ENCODE measurements at places on chromosomes 3 and 15. TPM values are rescaled to one million over a fixed set of nuclear protein-coding genes. Genes with fewer than 3 reads are reported as not detected.

- DNase-seq: no peak
These were observed 183.2 kb downstream of the OXSM start for GRCh38 chr3:25973122-25973521.

GRCh38 chr15:71114887-71115566 lies at the start of gene THSD4:
Gene THSD4 (plus strand): TSS chr15:71115471.
- peak; percentile 72 for DNase-seq

DNA sequence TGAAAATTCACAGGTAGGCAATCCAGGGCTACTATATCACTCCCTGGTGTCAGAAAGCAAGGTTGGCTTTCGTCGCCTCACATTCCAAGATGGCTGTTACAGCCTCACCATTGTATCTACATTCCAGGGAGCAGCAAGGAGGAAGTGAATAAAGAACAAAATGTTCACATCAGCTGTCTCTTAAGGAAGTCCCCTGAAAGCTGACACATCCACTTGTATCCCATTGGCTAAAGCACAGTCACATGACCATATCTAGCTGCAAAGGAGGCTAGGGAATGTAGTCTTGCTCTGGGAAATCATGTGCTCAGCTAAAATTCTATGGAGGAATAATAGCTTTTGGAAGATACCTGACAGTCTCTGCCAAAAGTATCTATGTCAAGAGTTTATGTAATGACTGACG lies 12.8 kb upstream of the GATA2 start:
- no peak for DNase-seq

- no peak for DNase-seq
These were observed 36.2 kb downstream of the GTF2E1 start for GRCh38 chr3:120778776-120779175.

GRCh38 chr3:152278756-152279427 lies 10.2 kb downstream of the MBNL1 start:
- DNase-seq: no peak

DNA sequence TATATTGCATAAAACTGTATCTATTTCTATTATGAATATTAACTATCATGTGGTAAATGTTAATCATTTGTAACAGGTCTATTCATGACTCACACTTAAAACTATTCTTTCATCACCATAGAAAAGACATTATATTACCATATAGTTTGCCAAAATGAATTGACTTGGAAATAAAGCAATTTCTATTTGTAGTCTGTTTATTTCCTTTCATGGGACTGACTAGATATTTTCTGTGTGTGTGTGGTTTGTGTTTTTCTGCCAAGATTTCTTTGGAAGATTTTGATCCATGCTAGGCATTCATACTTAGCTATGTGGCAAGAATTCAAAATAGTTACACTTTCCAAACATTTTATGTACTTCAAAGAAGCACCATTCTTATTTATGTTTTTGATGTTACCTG lies 522.5 kb upstream of the AGTR1 start:
- no peak for DNase-seq

DNA sequence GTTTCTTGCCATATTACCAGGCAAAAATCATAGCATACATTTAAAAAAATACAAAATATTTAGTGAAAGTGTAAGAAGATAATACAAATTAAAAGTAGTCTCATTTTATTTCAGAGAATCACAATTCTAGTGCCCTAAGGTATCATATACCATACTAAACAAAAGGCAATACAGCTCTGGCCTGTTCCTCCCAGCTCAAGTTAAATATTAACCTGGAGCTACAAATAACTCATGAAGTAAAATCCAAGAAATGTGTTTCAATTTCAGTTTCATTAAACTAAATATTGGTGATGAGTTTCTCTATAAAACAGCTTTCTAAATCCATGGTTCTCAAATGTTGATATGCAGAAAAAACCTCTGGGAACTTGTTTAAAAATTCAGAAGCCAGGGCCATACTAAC lies 67.7 kb downstream of the INO80 start:
- DNase-seq: no peak

- no peak for DNase-seq
These were observed 169.5 kb upstream of the COL8A1 start for GRCh38 chr3:99468918-99469317.

GRCh38 chr3:106007512-106007911 lies 138.7 kb upstream of the CBLB start:
- DNase-seq: no peak

- DNase-seq: peak; percentile 55
These were observed 13.3 kb upstream of the KIF23 start for GRCh38 chr15:69400850-69401249.

DNA sequence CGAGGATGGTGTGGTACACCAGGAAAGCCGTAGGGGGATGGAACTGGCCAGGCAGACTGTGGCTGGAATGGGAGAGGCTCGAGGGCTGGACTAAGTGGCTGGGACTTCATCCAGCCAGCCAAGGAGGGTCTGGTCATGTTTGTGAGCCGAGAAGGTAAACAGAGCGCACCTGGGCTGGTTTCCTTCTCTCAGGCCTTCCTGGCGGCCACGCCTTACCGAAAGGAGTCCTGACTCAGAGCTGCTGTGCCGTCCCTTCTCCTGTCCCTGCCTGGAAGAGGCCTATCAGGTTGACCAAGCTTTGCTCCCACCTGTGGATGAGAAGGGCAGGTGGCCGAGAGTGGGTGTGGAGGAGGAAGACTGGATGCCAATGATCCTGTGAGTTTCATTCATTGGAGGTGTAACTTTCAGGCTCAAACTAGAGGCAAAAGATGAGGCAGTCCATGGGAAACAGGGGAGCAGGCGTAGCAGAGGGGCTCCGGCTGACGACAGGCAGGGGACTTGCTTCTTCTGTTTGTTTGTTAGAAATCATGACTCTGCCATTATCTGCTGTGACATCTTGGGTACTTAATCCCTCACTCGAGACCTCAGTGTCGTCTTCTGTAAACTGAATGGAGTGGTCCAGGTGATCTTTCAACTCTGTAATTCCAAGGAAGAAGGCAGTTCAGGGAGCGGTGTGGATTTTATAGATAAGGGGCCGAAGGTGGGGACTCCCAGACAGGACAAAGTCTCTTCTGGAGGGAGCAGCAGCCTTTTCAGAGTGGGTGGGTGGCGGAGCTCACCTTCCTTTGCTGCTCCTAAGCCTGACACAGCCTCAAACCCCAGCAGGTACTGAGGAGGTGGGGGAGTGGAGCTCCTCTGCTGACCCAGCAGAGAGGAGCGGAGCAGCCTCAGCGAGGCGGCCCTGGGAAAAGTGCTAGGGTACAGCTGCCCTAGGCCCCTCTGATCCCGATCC lies 71.8 kb upstream of the GATM start:
- DNase-seq: no peak

GRCh38 chr3:102673271-102674115 lies 238.7 kb downstream of the ZPLD1 start:
- DNase-seq: peak; percentile 44

DNA sequence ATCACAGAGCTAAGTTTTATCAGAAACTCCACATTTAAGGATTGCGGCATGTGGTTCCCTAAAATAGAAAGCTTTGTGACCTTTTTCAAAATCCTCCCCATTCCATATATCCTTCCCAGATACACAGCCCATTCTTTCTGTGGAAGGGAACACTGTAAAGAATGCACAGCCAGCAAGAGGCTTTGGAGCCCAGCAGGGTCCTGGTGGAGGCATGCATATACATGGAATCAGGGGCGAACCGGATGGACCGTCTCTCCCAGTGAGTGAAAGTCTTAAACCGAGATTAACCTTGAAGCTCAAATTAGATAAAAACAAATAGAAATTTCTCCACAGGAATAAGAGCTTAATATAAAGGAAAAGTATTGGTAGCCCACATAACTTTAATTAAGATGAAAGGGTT lies 436.2 kb upstream of the MDFIC2 start:
- no peak for DNase-seq

DNA sequence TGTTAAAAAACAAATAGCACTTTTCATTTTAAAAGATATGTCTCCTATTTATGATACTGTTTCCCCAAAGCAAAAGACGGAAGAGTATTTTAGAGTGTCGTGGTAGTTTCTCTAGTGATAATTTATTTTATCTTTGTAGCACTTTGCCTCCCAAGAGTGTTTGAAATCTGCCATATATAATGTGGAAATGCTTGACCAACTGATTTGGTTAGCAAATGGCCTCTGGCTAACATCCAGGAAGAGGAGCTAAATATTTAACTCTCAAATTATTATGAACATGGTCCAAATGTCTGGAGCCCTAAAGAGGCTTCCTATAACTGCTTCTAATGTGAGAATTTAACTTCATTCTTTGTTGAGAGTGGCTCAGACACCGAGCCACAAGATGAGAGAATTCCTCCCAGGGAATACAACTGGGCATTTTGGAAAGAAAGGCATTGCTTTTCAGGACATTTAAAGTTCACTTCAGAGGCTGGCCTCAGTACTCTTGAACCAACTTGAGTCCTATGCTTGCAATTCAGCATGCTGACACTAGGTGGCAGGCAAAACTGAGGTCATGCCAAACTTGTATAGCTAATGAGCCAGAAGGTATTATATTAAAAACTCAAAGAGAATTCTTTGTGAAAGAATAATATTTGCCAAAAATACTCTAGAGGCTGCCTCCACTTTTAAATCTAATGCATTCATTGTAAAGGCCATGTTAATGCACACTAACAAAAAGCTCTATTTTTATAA lies 104.5 kb downstream of the RARB start:
- DNase-seq: peak; percentile 20

- DNase-seq: no peak
These were observed 7.7 kb upstream of the AMOTL2 start for GRCh38 chr3:134381831-134382442.

The ANKUB1 gene
- total RNA-seq: not detected

The LRRC2 gene
- total RNA-seq: not detected

The IMPG2 gene
- 0.12 TPM for total RNA-seq

The TUSC7 gene
- total RNA-seq: not detected

The FGD5 gene
- total RNA-seq: 0.27 TPM

The TFG gene
- 61.3 TPM for total RNA-seq

The HRH1 gene
- total RNA-seq: 0.06 TPM

Data from activated naive CD8-positive, alpha-beta T cell treated with anti-CD3 and anti-CD28 coated beads for 36 hours (primary cell).